ENCODE measurements at places on chromosomes 12 and 14.

DNA sequence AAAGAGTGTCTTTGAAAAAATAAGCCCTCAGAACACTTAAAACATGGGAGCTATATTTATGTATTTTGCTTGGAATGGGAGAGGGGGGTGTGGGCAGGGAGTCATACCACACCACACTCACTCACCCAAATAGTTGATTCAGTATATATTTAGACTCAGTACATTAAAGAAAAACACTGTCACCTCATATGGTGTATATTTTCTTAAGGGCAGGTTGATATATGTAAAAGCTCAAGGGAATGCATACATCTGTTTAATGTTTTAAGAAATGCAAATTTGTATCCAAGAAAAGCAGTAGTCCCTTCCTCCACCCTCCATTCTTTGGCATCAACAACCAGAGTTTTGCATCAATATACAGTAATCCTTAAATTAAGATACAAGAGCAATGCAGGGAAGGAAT, 1.4 kb downstream of the NFYB start:
- DNase-seq = no peak

- peak; percentile 3 for DNase-seq
These were observed 29.3 kb downstream of the ZCRB1 start for GRCh38 chr12:42296503-42297109.

GRCh38 chr12:130253866-130254265, 83.8 kb upstream of the PIWIL1 start:
- no peak for DNase-seq

DNA sequence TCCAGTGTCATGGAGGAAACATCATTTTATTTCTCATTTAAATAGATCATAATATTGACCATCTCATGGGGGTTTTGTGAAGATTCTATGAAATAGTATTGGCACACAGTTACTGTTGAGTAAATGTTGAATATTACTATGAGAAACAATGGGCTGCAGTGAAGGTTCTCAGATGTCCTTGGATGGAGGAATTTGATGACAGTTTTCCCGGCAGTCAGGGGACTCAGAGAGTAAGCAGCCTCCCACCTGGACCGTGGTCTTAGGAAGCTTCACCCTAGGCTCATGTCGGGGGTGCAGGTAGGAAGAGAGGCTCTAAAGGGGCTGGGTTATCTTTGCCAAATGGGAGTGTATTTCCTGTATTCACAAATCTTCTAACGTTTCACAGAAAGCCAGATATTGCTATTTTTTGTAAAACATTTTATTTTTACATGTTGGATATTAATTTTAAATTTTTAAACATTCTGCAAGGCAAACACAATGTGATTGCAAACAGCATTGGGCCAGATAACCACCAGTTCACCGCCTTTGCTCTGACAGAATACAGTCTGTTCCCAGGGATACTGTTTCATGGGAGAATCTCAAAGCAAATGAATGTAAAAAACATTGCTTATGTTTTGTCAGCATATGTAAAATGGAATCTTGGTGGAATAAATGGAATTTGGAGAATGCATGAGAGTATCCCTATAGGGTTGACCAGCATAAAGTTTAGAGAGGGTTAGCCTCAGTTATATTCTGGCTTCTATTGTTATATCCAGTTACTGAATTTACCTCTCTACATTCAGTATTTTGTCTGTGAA, 380.8 kb upstream of the TMEM132C start:
- DNase-seq = no peak

- DNase-seq = no peak
These were observed 9.5 kb downstream of the TSPAN11 start for GRCh38 chr12:30936036-30936435.

DNA sequence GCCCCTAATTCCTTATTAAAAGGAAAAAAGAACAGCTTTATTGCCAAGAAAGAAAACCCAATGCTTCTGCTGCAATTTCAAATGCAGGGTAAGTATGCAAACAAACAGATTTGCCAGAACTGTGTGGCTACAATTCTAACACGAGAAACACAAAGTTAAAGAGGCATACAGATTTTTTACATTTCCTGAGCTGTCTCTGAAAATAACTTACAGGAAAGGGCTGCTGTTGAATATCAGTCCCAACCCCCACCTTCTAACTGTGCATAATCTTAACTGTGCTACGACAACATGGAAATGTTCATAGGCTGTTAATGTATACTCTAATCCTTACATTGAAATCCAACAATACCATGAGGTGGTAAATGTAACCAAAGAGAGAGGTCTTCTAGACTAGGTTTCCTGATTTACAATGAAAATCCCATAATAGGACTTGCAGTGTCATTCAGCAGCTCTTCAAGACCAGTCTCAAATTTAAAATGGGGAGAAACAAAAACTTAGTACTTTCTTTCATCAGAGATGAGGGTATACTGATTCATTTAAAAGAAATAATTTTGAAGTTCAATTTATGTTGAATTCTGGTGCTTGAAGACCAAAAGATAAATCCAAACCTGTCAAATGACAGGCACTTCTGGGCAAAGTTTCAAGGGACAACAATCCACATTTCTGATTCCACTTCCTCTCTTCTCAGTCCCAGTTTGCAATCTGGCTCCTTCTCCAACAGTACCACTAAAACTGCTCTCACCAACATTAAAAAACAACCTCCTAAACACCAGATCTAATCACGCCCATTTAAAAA, 14.4 kb downstream of the FGD6 start:
- DNase-seq = no peak

DNA sequence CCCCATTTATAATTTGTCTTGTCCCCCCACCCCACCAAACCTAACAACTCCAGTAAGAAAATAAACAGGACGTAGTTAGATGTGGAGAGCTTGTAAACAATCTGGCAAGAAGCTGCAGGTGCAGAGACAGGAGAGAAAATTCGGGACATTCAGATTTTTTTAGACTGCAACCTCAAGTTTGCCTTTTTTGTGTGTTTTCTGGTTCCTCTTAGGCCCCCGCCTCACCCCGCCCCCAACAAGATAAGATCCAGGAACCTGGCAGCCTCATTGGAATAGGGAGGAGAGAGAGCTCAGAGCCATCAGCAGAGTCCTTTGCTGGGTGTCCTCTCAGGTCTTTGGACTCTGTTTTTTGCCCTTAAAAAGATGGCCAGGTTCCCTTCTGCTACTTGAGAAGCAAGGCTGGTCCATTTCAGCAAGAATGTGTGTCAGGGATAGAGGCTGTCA, 2.9 kb downstream of the HOXC10 start:
- no peak for DNase-seq

GRCh38 chr14:70392676-70393075, 24.2 kb downstream of the SYNJ2BP start:
- DNase-seq = no peak

GRCh38 chr12:69833696-69834095, 8.7 kb downstream of the MYRFL start:
- DNase-seq = no peak

DNA sequence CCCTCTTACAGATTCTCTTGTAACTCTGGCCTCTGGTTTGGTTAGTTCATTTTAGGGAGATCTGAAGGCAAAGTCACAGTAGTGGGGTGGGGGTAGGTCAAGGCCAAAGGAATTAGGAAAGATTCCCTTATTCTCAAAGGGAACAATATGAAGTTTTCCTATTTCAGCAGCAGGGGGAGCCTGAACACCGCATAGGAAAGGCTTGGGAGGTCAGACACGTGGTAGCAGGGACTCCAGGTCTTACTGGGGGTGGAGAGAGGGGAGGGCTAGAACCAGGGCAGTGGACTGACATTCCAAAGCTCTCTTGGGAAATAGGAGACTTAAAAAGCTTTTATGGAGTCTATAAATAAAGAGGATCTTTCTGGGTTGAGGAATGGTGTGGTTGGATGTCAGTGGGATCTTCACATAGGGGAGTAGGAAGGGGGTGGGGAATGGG, 1.3 kb downstream of the ZC3H10 start:
- peak; percentile 83 for DNase-seq

GRCh38 chr12:112170971-112171596, 45.7 kb downstream of the TRAFD1 start:
- no peak for DNase-seq

- DNase-seq = no peak
These were observed 4.4 kb downstream of the SUSD6 start for GRCh38 chr14:69615496-69616407.

Data from iPS DF 19.7 (cell line).